Activated T-helper 9 cell treated with anti-CD3 and anti-CD28 coated beads, Interleukin-2, amount 50 U/mL, for 16 hours (primary cell): ENCODE measurements at places on chromosomes 12 and 14.

DNA sequence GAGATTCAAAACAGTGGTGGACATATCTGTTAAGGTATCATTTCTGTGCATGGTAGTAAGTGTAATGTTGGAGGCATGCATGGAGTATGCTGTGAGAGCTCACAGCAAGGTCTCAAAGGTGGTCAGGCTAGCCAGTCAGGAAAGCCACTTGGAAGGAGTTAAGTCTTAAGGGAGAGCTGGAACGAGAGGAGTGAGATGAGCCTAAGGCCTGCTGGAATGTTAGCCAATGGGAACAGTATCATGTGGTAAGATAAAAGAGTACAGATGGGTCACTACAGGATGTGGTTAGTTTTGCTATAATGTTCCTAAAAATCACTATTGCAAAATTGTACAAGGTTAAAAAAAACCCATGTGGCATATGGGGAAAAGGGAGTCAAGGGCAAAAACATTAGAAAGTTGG is 311.7 kb upstream of the E2F7 start:
- DNase-seq = no peak

DNA sequence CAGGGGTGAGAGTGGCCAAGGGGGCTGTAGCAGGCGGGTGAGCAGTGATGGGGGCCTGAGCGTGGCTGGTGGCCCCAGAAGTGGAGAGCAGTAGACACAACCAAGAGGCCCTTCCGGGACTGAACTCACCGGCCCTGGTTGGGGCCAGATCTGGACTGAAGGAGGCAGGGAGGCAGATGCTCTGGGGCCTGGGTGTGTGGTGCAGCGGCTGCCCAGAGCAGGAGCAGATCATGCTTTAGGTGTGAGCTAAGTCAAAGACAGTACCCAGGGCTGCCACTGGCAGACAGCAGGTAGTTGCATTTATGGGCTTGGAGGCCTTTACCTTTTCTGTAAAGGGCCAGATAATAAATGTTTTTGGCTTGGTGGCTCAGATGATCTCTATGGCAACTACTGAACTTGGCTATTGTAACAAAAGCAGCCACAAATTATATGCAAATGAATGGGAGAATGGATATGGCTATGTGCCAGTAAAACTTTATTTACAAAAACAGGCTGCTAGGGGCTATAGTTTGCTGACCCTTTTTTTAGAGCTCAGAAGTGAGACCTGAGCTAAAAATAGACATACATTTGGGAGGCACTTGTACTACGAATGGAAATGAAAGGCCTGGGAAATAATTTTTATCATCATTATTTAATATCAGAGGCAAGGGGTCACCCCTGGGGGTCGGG is 25.6 kb downstream of the SETD1B start:
- no peak for DNase-seq

DNA sequence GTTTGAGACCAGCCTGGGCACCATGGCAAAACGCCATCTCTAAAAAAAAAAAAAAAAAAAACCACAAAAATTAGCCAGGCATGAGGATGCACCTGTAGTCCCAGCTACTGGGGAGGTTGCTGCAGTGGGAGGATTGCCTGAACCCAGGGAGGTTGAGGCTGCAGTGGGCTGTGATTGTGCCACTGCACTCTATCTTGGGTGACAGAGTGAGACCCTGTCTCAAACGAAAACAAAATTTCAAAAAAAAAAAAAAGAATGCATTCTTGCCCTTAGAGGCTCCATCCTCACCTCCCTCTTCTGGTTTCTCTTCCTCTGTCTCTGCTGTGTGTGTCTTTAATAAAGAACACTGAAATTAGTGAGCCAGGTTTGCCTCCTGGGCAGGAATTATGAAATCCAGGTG is 107.8 kb downstream of the VCPKMT start:
- DNase-seq = no peak

DNA sequence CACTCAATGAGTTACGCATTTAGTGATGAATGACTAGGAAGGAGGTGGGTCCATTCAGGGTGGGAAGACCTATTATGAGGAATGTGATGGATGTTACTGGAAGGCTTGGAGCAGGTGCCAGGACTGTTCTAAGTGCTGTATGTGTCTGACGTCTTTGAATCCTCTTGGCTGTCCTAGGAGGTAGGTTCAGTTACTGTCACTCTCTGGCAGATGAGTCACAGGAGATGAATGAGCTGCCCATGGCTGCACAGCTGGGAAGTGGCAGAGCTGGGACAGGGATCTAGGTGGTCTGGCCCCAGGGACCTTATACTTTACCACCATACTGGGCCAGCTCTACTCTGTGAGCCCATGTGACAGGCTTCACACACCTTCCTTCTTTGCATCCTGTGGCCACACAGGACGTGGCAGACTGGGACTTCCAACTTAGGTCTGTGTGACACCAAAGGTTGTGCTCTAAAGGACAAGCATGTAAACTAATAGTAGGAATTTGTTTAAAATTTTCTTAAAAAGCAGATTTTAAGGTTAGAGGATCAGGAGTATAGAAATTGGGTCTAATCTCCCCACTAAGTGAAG is 24.0 kb downstream of the TCTN1 start:
- no peak for DNase-seq

GRCh38 chr14:68627050-68627867 is 165.6 kb downstream of the ZFP36L1 start:
- no peak for DNase-seq
